ENCODE measurements at places on chromosomes 6 and 20.
A peak's percentile ranks its signal among the peaks of the same experiment; 100 is the strongest.

- no peak for DNase-seq
- no peak overlapping the region for H3K27ac ChIP-seq
- H3K4me1 ChIP-seq = no peaks in the 10 kb centered on the region
- H3K36me3 ChIP-seq = no peaks in the 10 kb centered on the region
- H3K4me3 ChIP-seq = no peak overlapping the region
Measured at GRCh38 chr6:27891320-27891875, 20.8 kb downstream of the OR2B2 start.

DNA sequence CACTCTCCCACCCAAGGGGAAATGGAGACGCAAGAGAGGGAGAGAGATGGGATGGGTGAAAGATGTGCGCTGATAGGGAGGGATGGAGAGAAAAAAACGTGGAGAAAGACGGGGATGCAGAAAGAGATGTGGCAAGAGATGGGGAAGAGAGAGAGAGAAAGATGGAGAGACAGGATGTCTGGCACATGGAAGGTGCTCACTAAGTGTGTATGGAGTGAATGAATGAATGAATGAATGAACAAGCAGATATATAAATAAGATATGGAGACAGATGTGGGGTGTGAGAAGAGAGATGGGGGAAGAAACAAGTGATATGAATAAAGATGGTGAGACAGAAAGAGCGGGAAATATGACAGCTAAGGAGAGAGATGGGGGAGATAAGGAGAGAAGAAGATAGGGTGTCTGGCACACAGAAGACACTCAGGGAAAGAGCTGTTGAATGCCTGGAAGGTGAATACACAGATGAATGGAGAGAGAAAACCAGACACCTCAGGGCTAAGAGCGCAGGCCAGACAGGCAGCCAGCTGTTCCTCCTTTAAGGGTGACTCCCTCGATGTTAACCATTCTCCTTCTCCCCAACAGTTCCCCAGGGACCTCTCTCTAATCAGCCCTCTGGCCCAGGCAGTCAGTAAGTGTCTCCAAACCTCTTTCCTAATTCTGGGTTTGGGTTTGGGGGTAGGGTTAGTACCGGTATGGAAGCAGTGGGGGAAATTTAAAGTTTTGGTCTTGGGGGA, 754 bp downstream of the TNF start:
- no peak for DNase-seq
- H3K27ac ChIP-seq = peak overlapping the region; percentile 38
- H3K4me1 ChIP-seq = peaks cover 5% of the 10 kb centered on the region
- no peaks in the 10 kb centered on the region for H3K36me3 ChIP-seq

- no peaks in the 10 kb centered on the region for H3K27me3 ChIP-seq
- no peak overlapping the region for H3K4me3 ChIP-seq
- DNase-seq = no peak
Measured at GRCh38 chr6:47709160-47709559, 10.8 kb downstream of the ADGRF4 start.

GRCh38 chr6:120248451-120248850, 898.9 kb upstream of the MAN1A1 start:
- no peaks in the 10 kb centered on the region for H3K36me3 ChIP-seq
- H3K4me1 ChIP-seq = no peaks in the 10 kb centered on the region
- no peak for DNase-seq
- H3K27ac ChIP-seq = no peak overlapping the region

GRCh38 chr20:38997622-38998021, 35.5 kb downstream of the DHX35 start:
- H3K27ac ChIP-seq = no peak overlapping the region
- H3K4me1 ChIP-seq = no peaks in the 10 kb centered on the region
- DNase-seq = no peak
- no peak overlapping the region for H3K4me3 ChIP-seq
- H3K27me3 ChIP-seq = no peaks in the 10 kb centered on the region

- no peak for DNase-seq
- H3K4me1 ChIP-seq = no peaks in the 10 kb centered on the region
Measured at GRCh38 chr6:29478740-29479139, 9.0 kb downstream of the MAS1L start.

DNA sequence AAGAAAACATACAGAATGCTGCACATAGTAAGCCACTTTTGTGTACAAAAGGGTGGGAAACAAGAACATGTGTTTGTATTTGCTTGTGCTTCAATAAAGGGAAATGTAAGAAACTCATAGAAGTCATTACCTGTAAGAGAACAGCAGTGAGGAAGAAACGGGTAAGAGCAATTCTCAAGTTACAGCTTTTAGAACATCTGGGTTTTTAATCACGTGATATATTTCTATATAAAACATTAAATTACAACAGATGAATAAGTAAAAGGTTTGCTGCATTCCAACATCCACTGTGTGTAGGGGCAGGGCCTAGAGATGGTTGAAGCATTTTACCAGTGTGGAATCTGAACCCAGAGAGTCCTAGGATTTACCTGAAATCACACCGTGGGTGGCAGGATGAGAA, 36.6 kb upstream of the FAM50B start:
- no peaks in the 10 kb centered on the region for H3K36me3 ChIP-seq
- H3K27me3 ChIP-seq = no peaks in the 10 kb centered on the region
- H3K27ac ChIP-seq = no peak overlapping the region
- no peak for DNase-seq
- H3K4me1 ChIP-seq = peaks cover 24% of the 10 kb centered on the region
- no peak overlapping the region for H3K4me3 ChIP-seq

DNA sequence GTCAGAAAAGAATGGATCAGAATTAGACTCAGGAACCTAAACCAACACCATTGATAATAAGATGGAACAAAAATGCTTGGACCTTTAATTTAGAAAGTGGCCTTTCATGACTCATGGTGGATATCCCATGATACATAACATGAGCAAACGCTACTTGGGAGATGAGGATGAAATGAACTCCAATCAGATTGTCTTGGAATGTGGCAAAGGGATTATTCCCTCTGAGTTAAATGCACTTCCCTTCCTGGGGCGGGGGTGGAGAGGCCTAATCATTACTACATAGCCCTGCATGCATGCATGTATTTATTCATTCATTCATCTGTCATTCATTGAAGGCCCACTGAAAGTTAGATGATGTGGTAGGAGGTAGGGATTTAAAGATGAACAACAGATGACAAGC, 174.0 kb downstream of the AIG1 start:
- H3K27ac ChIP-seq = no peak overlapping the region
- no peaks in the 10 kb centered on the region for H3K4me1 ChIP-seq
- no peaks in the 10 kb centered on the region for H3K27me3 ChIP-seq
- H3K4me3 ChIP-seq = no peak overlapping the region
- no peak for DNase-seq

- H3K4me3 ChIP-seq = no peak overlapping the region
- no peak for DNase-seq
- H3K27ac ChIP-seq = no peak overlapping the region
- no peaks in the 10 kb centered on the region for H3K36me3 ChIP-seq
Measured at GRCh38 chr20:12592756-12593155, 416.0 kb upstream of the SPTLC3 start.

DNA sequence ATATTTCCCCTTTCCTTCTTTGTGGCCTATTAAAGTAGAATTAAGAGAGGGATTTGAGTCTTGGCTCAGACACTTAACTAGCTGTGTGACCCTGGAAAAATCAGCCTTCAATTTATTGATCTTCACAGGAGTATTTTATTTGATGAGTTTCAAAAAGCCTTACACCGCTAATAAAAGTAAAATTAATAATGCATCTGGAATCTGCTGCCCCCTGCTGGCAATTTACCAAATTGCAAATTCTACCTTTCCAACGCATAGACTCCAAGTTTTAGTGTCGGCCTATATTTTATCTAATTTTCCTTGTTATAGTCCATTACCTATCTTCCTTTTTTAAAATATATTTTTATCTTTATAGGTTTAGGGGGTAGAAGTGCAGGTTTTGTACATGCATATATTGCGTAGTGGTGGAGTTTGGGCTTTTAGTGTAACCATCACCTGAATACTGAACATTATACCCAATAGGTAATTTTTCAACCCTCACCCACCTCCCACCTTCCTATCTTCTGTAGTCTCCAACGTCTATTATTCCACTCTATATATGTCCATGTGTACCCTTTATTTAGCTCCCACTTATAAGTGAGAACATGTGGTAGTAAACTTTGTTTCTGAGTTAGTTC, 46.3 kb downstream of the GOPC start:
- H3K4me1 ChIP-seq = no peaks in the 10 kb centered on the region
- H3K27ac ChIP-seq = no peak overlapping the region
- no peak for DNase-seq
- no peak overlapping the region for H3K4me3 ChIP-seq

- H3K27ac ChIP-seq = no peak overlapping the region
Measured at GRCh38 chr6:45827952-45828530, 187.6 kb downstream of the CLIC5 start.

- DNase-seq = no peak
- no peak overlapping the region for H3K4me3 ChIP-seq
- H3K27ac ChIP-seq = no peak overlapping the region
- no peaks in the 10 kb centered on the region for H3K27me3 ChIP-seq
Measured at GRCh38 chr6:2868637-2869036, 27.0 kb upstream of the SERPINB1 start.

- no peak for DNase-seq
- no peak overlapping the region for H3K4me3 ChIP-seq
- no peaks in the 10 kb centered on the region for H3K36me3 ChIP-seq
- no peak overlapping the region for H3K27ac ChIP-seq
Measured at GRCh38 chr6:141788096-141788495, 344.6 kb upstream of the GJE1 start.

DNA sequence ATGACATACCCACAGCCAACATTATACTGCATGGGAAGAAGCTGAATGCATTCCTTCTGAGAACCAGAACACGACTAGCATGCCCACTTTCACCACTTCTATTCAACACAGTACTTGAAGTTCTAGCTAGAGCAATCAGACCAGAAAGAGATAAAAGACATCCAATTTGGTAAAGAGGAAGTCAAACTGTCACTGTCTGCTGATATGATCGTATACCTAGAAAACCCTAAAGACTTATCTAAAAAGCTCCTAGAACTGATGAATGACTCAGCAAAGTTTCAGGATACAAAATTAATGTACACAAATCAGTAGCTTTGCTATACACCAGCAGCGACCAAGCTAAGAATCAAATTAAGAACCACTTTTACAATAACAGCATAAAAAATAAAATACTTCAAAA, 60.5 kb downstream of the EYS start:
- no peaks in the 10 kb centered on the region for H3K36me3 ChIP-seq
- no peaks in the 10 kb centered on the region for H3K4me1 ChIP-seq
- H3K27ac ChIP-seq = no peak overlapping the region
- no peak for DNase-seq
- no peaks in the 10 kb centered on the region for H3K27me3 ChIP-seq

- no peak for DNase-seq
- H3K27ac ChIP-seq = no peak overlapping the region
- no peaks in the 10 kb centered on the region for H3K36me3 ChIP-seq
Measured at GRCh38 chr20:55057779-55058415, 582.5 kb downstream of the DOK5 start.

DNA sequence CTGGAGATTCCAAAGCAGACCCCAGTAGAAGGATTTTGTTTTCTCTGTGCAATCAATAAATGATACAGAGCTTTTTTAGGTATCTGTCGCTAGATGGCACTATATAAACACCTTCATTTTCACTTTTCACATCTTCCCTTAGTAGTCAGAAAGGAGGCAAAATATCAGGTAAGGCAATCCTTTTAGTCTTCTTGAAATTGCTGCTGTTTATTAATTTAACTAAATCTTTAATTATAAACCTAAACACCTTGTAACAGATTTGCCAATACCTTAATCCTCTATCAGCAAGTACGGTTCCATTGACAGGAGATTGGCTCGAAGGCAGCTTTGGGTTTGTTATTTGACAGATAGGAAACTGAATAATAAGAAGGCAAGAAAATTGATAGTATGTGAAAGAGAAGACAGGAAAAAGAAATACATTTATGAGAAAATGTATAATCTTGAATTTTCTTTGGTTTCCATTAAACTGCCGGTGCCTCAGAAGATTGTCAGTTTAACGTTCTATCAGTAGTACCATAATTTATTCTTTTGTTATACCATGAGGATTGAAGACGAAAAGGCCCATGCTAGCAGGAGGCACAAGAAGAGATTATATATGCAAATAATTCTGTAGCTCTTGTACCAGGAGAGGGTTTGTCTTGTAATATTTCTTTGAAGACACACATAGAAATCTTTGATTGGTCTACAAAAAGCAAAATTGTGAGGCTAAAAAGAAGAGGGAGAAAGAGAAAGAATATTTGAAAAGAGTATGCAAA, 23.5 kb upstream of the IBTK start:
- H3K4me3 ChIP-seq = no peak overlapping the region
- no peak for DNase-seq
- no peak overlapping the region for H3K27ac ChIP-seq

DNA sequence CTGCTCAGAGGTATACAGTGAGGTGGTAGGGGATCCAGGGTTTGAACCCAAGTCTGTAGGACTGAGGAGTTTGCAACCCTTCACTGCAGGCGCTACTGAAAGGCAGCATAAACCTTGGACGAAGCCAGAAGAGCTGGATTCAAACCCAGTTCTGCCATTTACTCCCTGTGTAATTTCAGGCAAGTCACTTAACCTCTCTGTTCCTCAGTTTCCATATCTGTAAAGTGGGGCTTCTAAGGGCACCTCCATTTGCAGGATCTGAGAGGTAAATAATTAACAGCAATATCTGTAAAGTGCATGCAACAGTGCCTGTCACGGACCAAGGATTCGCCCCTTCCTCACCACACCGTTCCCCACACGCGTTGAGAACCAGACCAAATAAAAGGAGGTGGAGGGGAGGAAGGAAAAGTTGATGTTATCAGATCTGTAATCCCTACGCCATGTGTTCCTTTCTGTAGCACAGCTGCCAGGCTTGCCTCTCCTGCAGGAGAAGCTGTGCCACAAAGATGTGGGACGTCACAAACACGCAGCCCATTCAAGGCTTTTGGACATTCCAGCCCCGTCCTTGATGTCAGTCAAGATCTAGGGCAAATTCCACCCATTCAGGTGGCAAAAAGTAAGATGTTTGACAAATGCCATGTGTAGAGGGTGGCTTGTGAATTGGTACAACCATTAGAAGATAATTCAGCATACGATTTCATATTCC, 9.8 kb downstream of the RIPOR3 start:
- no peaks in the 10 kb centered on the region for H3K4me1 ChIP-seq
- DNase-seq = no peak
- H3K36me3 ChIP-seq = no peaks in the 10 kb centered on the region
- no peak overlapping the region for H3K4me3 ChIP-seq

DNA sequence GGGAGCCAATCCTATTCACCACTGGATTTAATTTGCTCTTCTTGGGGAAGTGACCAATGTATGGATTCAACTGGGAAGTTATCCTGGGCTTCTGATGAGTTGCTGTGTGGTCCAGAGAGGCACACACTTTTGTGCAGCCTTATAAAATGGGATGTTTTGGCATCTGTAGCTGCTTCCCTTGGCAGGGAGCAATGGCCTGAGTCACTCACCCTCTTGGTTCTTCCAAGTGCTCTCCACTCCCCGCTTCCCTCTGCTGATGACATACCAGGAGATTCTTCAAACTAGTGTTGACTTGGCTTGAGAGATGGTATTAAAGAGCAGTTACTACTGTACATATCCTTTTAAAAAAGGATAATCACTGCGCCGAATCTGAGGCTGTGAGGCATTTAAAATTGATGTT, 105.8 kb downstream of the JARID2 start:
- H3K27me3 ChIP-seq = no peaks in the 10 kb centered on the region
- H3K27ac ChIP-seq = no peak overlapping the region
- peak; percentile 20 for DNase-seq
- H3K36me3 ChIP-seq = no peaks in the 10 kb centered on the region

- no peaks in the 10 kb centered on the region for H3K27me3 ChIP-seq
- H3K36me3 ChIP-seq = no peaks in the 10 kb centered on the region
- H3K27ac ChIP-seq = no peak overlapping the region
- H3K4me3 ChIP-seq = no peak overlapping the region
Measured at GRCh38 chr6:96851858-96852257, 14.6 kb upstream of the GPR63 start.
